ENCODE measurements at places on chromosomes 5 and 9.

- DNase-seq, result no peak
Observed at GRCh38 chr9:82972446-82972845, 90.5 kb downstream of the RASEF start.

- DNase-seq, result no peak
Observed at GRCh38 chr5:130532786-130533185, 628.5 kb downstream of the CHSY3 start.

- DNase-seq, result peak; percentile 48
Observed at GRCh38 chr5:54742417-54742891, 224.9 kb downstream of the SNX18 start.

DNA sequence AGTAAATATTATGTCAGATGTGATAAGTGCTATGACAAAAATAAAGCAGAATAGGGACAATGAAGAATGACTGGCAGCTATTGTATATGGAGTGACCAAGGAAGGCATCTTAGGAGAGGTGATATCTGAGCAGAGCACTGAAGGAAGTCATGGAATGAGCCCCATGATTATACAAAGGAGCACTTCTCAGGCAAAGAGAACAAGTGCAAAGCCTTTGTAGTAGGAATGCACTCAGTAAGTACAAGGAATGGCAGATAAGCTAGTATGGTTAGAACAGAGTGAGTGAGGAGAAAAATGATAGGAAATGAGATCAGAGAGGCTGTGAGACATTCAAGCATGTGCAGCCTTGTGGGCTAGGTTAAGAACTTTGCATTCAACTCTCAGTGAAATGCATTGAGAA is 214.8 kb downstream of the LURAP1L start:
- DNase-seq, result no peak

- no peak for DNase-seq
Observed at GRCh38 chr5:53010814-53011213, 21.7 kb downstream of the ITGA2 start.

DNA sequence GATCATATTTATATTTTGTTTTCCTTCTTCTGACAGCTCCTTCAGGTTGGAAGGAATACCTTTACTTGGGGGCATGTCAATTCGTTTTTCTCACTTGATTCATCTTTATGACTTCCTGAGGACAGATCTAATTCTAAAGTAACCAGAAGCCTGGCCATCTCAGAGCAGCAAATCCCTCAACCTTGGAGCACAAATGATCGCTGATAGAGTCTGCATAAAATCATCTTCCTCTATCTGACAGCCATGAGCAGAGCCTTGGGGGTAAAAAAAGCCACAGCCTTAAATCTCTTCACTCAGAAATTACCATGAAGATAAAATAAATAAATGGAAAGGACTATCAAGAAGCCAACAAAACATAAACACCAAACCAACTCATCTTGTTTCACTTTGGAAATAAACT is 325.8 kb downstream of the PRR16 start:
- DNase-seq, result no peak

DNA sequence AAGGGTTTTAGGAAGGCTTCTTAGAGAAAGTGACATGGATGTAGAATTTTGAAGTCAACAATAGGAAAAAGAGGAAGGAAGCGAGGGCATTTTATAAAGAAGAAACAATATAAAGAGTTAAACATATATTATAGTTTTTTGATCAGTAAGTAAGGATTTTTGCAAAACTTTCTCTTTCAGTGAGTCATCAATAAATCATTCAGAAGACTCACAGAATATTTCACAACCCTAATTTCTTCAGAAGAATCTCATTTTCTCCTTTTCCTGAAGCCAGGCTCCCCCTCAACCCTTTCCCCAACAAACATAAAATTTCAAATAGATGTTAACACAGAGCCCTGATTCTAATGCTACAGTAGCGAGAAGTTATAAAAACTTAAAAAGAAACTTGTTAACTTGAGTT is 4.3 kb upstream of the COX7C start:
- DNase-seq, result no peak

DNA sequence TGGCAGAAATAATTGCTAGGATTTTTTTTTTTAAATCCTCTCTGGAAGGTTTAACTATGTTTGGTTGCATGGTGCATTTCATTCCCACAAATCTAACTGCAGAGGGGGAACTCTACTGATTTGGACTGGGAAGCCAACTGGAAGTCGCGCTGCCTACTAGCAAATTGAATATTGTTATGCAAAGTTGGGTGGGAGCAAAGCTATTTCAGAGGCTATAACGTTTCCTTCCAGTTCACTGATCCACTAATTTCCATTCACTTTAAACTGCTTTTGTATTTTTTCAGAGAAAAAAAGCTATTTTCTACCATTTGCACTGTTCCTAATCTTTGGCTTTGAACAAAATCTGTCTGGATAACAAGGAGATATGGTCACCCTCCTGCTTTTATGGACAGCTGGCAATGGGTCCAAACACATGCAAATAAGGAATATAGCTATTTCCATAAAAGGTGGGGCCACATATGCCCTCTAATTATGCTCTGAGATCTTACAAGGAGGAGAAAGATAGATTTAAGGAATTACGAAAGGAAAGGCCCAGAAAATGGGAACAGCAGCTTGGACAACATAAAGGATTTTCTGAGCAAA is 40.1 kb downstream of the MACIR start:
- no peak for DNase-seq

GRCh38 chr9:16433494-16433893 is 437.0 kb downstream of the BNC2 start:
- no peak for DNase-seq

GRCh38 chr9:38441347-38442085 is 17.3 kb upstream of the IGFBPL1 start:
- DNase-seq, result no peak

DNA sequence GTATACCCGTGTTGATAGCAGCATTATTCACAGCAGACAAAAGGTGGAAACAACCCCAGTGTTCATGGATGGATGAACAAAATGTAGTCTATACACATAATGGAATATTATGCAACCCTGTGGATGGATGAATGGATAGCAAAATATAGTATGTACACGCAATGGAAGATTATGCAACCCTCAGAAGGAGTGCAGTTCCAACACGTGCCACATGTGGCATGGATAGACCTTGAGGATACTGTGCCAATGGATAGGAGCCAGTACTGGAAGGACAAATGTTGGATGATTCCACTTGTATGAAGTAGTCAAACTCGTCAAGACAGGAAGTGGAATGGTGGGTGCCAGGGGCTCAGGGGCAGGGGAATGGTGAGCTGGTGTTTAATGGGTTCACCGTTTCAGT is 44.9 kb downstream of the PLEKHG4B start:
- DNase-seq, result no peak

DNA sequence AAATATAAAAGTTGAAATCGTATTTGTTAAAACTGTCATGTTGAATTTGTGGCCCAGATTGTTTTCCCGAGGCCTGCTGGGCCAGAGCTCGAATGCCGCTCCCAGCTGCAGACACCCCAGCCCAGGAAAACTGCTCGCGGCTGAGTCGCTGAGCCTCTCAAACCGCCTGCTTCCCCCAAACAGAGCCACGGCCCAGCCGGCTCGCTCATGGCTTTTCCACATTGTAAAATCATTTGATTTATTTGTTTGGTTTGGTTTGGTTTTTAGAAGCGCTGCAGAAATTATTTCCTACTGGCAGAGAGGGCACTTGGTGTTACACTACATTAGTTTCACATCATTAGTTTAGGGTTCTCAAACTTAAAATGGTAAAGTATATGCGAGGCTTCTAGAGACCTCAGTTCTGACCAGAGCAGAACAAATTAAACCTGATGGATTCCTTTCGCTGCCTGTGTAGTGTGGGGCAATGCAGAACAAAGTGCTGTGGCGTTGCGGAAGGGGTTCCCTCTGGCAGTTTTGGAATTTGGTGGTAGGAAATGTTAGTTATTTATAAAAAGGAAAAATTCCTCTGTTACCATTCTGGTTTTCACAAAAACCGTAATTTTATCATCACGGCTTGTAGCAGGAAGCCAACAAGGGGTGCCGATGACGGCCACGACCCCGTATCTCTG is 156.5 kb upstream of the PITX1 start:
- DNase-seq, result no peak

- no peak for DNase-seq
Observed at GRCh38 chr9:14103115-14103514, 210.8 kb downstream of the NFIB start.

- no peak for DNase-seq
Observed at GRCh38 chr5:105752801-105753200, 1917.9 kb downstream of the EFNA5 start.

DNA sequence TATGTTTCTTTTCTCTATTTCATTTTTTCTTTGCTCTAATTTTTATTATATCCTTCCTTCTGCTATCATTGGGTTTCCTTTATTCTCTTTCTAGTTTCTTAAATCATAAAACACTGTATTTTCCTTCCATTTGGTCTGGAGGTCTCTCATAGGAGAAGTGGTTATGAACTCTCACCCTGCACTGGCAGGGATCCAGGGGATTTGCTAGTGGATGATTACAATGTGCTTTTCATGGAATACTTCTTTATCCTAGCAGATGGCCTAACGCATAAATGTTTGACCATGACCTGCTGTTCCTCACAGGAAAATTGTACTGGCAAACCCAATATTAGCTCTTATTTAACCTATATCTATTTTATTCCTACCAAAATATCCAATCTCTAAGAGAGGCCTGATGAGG is 31.5 kb upstream of the SGCD start:
- no peak for DNase-seq

DNA sequence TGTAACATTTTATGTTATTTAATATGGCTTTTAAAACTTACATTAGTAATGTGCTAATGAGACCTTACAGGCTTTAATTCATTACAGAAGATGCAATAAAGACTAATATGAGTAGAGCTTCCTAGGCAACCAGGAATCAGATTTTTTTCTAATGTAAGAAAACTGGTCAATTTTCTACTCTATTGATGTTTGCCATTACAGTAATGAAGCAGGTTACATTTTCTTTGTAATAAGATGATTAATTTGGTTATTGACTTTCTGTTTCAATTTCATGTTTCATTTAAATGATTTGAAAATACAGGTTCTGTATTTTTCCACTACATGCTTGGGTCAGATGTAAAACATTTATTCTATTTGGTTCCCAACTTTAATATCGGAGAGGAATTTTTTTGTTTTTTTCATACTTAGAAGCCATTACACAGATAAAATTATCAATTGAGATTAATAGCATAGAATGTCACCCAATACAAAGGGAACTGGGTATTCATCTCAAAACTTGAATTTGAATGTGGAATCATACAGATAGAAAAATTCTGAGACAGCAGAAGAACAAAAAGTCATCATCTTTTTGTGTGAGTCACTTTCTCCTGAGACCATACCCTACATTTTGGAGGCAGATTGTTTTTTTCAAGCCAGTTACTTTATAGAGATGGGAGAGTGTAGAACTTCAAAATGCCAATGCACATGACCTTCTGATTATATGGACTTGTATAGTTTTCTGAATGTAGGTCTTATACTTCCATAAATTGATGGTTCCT is 133.6 kb upstream of the HMHB1 start:
- DNase-seq, result no peak

- no peak for DNase-seq
Observed at GRCh38 chr5:91170266-91170665, 212.9 kb downstream of the ARRDC3 start.

DNA sequence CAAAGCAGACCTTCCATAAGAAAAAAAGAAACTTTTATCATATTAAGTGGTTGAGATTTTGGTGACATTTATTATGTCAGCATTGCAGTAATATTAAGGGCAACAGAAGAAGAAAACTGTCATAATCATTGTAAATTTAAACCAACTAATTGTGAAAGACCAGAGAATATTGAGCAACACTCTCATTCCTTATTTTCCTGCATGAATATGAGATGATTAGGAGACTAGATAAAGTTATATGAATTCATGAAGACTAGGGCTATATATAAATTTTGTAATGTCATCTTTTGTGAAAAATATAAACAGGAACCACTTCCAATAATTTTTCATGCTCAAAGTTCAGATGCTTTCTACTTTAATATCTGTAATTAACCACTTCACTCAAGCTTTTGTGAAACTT is 974.5 kb upstream of the CDH10 start:
- no peak for DNase-seq

- DNase-seq, result no peak
Observed at GRCh38 chr5:107284822-107285525, 385.8 kb downstream of the EFNA5 start.

GRCh38 chr9:37215381-37215780 is 95.0 kb downstream of the ZCCHC7 start:
- no peak for DNase-seq
